ENCODE measurements at places on chromosomes 2 and 18.

DNA sequence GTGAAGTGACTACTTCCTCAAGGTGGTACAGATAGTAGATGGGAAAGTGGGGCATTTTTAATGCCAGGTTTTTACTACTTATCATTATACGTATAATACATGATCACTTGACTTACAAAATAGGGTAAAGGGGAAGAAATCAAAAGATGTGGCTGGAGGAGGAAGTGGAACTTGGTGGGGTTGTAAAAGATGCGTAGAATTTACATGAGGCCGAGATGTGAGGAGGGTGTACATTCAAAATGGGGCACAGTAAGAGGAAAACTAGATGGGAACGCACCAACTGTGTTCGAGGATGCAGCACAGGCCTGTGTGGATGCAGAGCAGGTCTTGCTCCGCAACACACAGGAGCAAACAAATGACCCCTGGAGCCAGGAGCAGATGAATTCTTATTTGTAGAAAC is 403.3 kb downstream of the TXNL1 start:
- peak; percentile 36 for DNase-seq

- DNase-seq: no peak
Measured at GRCh38 chr2:55490554-55490953, 29.0 kb upstream of the CFAP36 start.

DNA sequence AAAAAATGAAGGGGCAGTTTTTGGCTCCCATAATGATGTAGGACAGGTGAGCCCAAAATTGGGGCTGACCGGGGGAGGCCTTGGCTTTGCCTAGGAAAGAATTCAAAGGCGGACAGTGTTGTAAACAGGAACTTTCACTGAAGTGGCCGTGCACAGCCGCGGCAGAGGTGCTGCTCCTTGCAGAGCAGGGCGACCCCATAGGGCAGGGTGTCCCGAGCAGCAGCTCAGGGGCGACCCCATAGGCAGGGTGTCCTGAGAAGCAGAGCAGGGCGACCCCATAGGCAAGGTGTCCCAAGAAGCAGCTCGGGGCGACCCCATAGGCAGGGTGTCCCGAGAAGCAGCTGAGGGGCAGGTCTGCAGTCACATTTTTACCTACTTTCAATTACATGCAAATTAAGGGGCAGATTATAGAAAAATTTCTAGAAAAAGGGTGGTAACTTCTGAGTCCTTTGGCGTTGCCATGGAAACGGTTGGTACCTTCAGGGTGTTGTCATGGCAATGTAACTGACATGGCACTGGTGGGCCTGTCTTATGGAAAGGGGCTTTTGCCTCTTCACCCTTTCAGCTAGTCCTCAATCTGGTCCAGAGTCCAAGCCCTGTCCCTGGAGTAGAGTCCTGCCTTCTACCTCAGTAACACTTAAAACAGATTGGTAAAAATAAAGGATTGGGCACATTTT is 134.5 kb downstream of the FBXO15 start:
- DNase-seq: no peak

DNA sequence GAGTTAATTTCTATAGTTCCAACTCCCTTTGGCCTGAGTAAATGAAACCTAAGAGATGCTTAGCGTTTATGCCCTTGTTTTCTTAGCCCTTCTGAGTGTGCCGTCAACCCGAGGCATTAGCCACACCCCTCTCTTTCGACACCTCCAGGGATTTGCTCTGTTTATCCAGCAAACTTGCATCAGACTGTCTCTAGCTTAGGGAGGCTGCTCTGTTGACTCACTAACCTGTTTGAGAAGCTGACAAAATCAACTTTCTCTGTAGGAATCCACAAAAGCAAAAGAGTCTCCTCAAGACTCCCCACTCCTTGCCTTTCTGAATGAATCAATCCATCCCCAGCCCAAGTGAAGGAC is 317.6 kb downstream of the TNS1 start:
- DNase-seq: no peak

DNA sequence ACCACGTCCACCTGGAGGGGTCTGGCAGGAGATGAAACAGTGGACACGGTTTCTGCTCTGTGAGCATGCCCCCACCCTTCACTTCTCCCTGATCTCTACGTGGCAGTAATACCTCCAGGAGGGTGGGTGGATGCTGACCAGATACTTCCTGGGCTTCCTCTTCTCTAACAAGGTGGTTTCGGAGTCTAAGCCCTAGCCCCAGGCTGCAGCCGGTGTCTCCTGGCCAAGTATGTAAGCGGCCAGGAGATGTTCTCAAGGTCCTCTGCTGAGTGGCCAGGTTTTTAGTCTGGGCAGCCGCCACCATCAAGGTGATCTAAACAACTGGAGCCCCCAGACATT is 101.8 kb upstream of the ASB18 start:
- no peak for DNase-seq

DNA sequence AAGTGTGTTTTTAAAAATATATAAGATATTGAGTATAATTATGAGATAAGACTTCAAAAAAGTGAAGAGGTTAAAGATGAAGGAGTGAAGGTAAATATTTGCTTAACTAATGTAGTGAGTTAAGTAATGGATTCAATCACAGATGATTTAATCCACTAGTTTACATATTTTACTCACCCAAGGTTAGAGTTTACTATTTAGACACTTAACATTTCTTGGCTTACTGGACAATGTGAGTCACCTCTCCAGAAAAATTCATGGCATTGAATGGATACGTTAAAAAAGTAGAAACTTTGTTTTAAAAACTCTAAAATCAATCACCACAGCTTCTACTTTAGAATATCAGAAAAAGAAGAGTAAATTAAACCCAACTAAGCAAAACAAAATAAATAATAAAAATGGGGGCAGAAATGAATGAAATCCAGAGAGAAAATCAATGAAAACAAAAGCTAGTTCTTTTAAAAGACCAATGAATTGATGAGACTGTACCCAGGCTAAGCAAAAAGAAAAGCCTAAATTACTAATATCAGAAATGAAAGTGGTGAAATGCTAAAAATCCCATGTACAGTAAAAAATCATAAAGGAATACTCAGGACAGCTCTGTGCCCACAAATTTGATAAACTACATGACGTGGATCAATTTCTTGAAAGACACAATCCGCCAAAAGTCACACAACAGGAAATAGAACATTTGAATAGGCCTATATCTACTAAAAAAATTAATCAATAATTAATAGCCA is 1.9 kb upstream of the HMSD start:
- no peak for DNase-seq

DNA sequence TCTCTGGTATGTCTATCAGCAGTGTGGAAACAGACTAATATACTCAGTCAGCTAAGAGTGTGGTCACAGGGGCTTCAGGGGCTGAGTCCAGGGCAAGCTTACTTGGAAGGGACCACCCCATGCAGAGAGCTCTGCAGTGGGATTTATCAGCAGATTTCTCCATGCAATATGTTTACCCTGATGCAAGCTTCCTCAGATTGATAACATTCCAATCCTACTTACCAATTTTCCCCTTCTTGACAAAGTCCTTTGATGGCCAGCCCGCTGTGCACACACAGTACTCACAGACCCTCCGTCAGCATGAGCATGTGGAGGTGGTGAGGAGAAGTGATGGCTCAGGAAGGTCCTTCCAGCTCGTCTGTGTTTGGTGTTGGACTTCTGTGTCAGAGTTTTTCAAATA is 51.8 kb downstream of the SH3RF3 start:
- DNase-seq: no peak

DNA sequence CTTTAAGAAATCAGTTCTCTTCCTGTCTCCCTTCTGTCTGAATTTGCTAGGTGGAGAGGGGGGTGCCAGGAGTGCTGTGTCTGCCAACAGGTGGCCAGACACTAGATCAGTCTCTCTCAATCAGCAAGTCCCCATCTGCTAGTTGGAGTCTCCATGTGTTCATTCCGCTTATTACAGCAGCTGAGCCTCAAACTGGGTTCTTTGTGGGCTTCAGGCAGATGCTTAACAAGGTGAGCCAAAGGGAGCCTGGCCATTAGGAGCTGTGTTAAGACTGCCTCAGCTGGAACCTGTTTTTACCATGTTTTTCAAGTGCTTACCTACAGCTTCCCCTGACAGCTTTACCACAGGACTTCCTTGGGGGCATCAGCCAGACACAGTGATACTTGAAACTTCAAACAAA is 401.9 kb downstream of the LRP1B start:
- DNase-seq: no peak

DNA sequence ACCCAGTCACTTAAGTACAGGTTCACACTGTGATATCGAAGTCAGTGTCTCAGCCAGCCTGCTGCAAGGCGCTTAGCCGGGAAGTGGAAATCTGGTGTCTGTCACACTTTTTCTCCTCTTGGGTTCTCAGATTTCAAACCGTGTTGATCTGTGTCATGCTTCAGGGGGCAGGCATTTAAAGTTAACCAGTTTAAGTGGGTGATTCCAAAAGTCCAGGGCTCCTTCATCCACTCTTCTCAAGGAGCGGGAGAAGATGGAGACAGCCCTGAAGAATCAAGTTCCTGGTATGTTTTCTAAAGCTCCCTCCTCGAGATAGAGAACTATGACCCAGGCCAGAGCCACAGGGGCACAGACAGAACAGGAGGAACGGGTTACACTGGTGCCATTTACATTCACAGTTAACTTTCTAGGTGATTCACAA is 331.7 kb downstream of the GBX2 start:
- no peak for DNase-seq

- no peak for DNase-seq
Measured at GRCh38 chr2:1049691-1050090, 99.0 kb downstream of the SNTG2 start.

DNA sequence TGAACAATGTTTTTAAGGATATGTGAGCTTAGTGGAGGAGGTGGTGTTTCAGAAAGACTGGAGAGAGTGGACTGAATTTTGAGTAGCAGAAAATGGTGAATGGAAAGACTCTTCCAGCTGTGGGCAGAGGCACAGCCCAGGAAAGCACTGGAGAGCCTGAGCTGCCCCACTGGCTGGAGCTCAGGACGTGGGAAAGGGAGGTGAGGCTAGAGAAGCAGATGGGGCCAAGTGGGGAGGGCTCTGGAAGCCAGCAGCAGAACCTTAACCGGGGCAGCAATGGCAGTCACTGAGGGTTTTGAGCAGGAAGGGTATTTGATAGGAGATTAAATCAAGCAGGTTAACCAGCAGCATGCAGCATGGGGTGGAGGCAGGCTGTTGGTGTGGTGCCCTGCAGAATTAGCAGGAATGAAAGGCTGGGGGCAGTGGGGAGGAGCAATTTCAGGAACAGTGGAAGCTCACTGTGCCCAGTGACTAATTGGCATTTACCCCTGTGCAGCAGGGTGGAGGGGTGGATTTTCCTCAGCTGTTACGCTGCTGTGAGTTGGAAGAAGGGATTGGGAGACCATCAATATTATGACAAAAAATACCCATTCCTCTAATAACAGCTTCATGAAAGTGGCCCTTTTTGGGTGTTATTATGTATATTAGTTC is 136.2 kb downstream of the CERS6 start:
- DNase-seq: no peak

DNA sequence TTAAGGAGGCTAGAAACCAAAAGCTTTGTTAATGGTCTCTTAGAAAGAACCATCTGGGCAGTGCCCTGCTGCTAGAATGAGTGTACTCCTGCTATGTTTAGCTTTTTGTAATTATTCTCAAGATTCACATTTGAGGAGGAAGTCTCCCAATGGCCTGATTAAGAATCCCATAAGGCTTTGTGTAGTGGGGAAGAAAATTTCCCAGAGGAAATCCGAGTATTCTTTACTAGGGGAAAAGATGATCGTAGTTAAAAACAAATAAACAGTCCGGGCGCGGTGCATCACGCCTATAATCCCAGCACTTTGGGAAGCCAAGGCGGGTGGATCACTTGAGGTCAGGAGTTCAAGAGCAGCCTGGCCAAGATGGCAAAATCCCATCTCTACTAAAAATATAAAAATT is 117.9 kb downstream of the PTRHD1 start:
- DNase-seq: no peak

DNA sequence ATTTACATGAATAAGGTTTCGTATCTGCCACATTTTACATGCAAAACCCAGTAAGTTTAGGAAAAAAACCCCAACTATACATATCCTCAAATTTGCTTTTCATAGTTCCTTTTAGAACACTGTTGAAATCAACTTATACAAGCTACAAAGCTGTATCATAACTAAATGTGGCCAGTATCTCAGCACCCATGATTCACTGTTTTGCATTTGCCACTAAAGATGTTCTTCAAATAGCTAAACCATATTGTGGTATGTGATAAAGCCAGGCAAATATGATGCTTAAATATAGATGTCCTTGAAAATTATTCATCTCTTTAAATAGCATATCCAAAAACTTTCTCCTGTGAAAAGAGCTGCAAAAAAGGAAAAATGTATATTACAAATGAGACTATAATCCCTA is 29.9 kb downstream of the ROCK2 start:
- DNase-seq: no peak

DNA sequence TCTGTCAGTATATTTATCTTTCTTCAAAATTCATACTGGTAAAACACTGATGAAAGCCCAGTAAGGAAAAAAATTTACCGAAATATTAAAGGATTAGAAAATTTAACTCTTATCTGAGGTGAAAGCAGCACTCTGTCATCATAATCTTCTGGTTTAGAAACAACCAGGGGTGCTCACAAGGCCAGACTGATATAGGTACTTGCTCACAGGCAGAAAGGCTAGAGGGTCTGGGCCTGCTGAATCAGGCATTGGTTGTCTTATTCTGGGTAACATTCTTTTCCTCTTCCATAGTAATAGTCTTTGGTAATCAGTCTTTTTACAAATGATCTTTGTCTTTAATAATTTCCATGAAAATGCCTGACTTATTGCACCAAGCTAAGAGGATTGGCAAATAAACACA is 221.4 kb upstream of the TFPI start:
- no peak for DNase-seq

DNA sequence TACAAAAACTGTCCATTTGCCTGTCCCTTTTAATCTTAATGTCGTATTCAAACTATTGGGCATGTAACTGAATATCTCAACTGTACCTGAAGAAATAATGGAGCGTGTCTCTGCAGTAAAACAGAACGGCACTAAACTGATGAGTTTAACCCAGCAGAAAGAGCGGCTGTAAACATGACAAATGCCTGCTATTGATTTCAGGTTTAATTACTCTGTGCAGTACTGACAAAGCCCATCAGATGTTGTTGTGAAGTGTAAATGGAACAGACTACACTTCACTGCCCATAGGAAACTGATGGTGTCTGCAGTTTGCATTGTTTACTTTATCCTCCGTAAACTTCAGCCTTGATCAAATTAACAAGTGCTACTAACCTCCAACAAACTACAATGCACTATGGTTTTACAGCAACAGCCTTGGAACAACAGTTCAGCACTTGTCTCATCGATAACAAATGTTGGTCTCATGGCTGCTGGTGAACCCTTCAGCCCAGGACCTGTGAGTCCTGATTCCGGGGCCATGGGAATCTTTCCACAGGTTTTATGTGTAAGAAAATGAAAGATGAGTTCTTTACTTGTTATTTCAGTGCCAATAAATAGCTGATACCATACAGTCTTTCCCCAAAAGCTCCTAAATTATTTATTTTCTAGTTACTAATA is 316.5 kb downstream of the CCDC178 start:
- no peak for DNase-seq
